ENCODE measurements at places on chromosomes 12 and 14.
A peak's percentile ranks its signal among the peaks of the same experiment; 100 is the strongest.

- DNase-seq = no peak
Observed at GRCh38 chr12:94025756-94026155, 122.6 kb upstream of the PLXNC1 start.

- DNase-seq = no peak
Observed at GRCh38 chr12:26895672-26896071, 42.1 kb downstream of the INTS13 start.

DNA sequence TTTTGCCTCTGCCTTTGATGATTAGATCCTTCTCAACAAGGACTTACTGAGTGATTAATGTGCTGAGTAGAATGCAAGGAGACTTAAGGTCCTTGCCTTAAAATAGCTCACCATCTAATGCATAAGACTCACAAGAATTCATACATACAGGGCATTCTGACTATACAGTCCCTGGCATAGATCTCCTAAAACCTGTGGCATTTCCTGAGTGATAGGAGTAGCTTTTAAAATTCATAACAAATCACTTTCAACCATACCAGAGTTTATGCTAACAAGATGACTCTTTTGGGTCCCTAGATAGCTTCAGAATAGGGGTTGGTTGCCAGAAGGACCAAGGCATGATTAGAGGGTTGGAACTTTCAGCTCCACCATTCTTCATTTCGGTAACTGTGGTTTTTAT is 48.8 kb downstream of the STXBP6 start:
- DNase-seq = no peak

- no peak for DNase-seq
Observed at GRCh38 chr14:37054869-37055268, 117.5 kb downstream of the SLC25A21 start.

DNA sequence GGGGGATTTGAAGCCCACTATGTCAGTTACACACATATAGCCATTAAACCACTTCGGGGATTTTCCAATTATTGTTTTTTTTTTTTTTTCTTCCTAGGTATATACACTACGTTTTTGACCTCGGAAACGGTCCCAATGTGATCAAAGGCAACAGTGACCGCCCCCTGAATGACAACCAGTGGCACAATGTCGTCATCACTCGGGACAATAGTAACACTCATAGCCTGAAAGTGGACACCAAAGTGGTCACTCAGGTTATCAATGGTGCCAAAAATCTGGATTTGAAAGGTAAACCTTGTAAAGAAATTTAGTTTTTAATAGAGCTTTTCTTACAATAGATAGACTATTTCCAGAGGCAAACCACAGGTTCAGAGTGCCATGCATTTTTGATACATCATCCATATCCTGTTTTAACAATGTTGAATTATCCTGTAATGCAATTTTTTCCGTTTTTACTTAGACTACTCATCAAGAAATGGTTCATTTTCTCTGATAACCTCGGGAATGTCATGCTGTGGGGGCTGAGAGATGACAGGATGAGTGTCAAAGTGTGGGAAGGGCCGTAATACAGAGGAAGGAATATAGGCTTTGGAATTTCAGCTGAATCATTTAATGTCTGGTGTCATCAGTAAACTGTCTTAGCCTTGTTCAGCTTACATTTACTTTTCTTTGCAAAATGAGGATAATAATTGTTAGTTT is 797.1 kb downstream of the NRXN3 start:
- no peak for DNase-seq

GRCh38 chr14:53368066-53368465 is 214.9 kb upstream of the DDHD1 start:
- DNase-seq = no peak

DNA sequence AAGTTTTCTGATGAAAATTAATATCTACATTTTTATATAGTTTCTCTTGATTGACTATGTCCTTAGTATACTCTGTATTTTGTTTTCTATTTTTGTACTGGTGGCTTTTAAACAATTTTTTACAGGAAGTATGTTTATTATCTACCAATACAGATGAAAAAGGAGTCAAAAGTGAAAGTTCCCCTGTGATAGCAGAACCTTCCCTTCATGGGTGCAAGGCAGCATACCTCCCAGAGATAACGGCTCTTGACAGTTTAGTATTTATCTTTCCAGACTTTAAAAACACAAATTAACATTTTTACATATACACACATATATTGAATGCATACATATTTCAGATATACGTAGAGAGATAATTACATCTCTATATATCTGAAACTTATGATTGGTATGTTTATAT is 17.1 kb upstream of the FAM234B start:
- DNase-seq = no peak

GRCh38 chr14:74846168-74846567 is 29.8 kb downstream of the PROX2 start:
- DNase-seq = no peak

GRCh38 chr12:85923767-85924331 is 49.8 kb downstream of the NTS start:
- no peak for DNase-seq

- no peak for DNase-seq
Observed at GRCh38 chr14:35286707-35287106, 5.5 kb upstream of the PSMA6 start.

- DNase-seq = no peak
Observed at GRCh38 chr12:19804737-19805136, 365.4 kb downstream of the AEBP2 start.

GRCh38 chr12:24895612-24896011 is 53.3 kb downstream of the BCAT1 start:
- DNase-seq = no peak

GRCh38 chr14:64704143-64704742 is at the start of gene PLEKHG3:
Gene PLEKHG3 (plus strand): TSS chr14:64704424. CDS start chr14:64727632, 23,208 bp downstream.
- peak; percentile 19 for DNase-seq

DNA sequence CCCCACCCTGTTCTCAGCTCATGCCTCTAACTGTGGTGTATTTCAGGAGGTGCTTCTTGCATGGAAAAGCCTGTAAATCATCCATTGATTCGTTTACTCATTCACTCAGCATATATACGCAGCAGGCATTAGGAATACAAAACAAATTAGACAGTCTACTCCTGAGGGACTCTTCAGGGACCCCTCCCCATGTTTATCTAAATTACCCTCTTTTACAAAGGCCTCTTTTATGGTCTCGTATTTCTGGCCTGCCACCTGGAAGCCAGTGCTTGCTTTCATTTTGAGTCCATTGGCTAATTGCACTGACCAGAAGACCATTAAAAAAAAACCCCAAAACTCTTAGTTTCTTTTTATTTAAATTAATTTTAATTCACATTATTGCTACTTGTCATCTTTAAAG is 134.4 kb downstream of the DACT1 start:
- DNase-seq = peak; percentile 89

DNA sequence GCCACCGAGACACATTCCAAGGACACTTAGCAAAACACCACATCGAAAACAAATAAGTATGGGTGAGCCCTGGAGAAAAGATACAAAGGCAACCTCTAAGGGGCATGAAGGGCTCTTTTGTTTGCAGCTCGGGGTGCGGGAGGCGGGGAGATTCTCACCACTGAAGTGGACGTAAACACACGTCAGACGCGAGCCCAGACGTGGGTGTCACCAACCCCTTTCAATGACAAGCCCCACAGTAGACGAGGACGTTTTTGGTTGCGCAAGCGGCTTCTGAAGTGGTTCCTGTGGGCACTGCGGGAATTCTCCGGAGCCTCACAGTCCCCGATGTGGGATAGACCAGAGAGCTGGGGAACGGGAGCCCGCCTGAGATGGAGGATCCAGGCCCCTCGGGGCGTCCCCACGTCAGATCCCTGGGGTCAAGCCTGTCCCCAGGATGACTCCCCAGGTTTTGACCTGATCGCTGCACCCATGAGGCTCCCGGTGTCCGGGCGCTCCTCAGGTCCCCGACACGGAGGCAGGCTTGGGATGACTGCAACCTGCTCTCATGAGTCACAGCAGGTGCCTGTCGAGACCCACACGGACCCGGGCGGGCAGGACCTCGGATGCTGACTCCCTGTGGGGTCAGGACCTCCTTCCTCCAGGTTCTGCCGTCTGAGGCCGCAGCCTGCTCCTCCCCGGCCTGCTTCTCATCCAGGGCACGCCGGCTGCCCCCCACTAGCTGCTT is 20.3 kb upstream of the ADGRD1 start:
- no peak for DNase-seq

- DNase-seq = no peak
Observed at GRCh38 chr12:97336900-97337751, 125.5 kb upstream of the RMST start.

DNA sequence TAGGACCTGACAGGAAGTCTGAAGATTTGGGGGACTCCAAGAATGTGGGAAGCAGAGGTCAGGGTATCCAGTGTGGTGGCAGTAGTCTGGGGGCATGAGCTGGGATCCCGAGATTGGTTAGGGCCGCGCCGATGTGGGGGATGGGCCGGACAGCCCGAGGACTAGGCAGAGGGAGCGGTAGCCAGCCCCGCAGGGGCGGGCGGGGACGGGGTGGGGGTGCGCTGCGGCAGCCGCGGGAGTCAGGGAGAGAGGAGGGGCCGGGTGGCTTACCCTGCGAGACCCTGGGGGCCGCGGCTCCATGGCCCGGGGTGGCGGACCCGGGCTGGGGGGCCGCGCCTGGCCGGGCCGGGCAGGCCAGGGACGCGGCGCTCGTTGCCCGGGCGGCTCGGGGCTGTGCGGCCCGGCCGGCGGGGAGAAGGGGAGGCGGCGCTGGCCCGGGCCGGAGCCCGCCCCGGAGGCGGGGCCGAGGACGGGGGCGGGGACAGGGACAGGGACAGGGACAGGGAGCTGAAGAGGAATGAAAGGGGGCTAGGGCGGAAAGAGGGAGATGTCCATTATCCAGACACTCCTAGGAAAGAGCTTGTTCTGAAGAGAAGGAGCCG is 5.6 kb downstream of the ZNF385A start:
- no peak for DNase-seq

- no peak for DNase-seq
Observed at GRCh38 chr14:89748004-89748403, 206.5 kb downstream of the EFCAB11 start.

GRCh38 chr12:49867570-49868341 is 24.9 kb upstream of the BCDIN3D start:
- DNase-seq = no peak

DNA sequence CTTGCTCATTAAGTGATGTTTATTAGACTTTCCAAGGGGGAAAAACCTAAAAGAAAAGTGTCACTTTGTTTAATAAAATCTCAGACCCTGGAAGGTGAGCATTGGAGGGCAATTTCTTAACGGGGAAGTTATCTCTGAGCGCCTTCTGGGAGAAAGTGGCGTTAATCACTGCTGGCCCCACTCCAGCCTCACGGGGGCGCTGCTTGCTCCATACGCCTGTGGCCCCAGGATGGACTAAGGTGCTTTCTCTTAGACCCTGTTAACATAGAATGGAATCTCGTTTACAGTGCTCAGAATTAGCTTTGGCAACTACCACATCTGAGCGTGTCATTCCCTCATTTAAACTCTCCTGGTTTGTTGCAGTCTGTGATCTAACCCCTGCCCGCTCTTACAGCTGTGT is 16.4 kb upstream of the PRIMA1 start:
- DNase-seq = no peak

DNA sequence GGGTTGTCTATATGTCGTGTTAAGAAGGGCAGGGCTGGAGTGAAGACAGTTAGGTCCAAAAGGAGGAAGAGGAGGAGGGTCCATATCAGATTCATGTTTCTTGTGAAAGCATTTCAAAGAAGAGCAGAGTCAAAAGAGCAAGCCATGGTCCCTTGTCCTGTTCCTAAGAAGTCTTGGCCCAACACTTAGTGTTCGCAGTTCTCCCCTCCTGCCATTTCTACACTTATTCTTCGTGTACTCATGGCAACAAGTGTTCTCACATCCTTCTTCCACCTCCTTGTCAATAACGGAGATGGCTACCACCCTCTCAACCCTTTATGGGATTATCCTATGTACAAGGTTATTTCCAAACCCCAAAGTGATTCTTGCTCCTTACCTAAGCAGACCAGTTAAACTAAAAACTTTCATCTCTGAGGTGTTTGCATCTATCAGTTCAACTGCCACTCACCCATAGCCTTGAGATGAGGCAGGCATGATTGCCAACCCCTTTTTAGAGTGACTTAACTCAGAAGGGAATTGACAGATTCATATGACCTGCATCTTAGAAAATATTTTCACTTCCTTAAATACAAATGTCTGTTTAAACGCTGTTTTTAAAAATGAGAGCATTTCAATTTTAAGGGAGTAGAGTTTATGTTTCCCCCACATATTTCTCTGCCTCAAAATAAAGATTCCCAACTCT is 19.8 kb upstream of the RNASE2 start:
- no peak for DNase-seq

GRCh38 chr14:102434647-102435175 is 72.0 kb downstream of the TECPR2 start:
- no peak for DNase-seq

DNA sequence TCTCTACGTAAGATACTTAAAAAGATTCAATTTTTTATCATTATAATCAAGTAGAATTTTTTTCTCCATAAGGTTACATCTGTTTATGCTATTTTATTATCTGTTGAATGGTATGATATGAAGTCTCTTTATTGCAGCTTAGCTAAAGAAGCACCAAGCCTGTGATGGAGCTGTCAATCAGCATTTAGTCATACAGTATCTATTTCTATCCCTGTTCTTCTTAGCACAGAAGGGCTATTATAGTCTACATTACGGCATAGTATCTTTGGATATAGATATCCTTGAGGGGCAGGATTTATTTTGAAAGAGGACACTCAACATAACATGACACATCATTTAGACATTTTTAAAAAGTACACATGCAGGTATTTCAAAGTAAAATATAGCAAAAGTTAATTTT is 277.1 kb downstream of the FOXG1 start:
- DNase-seq = no peak

- no peak for DNase-seq
Observed at GRCh38 chr12:14959126-14959440, 2.3 kb downstream of the ARHGDIB start.

DNA sequence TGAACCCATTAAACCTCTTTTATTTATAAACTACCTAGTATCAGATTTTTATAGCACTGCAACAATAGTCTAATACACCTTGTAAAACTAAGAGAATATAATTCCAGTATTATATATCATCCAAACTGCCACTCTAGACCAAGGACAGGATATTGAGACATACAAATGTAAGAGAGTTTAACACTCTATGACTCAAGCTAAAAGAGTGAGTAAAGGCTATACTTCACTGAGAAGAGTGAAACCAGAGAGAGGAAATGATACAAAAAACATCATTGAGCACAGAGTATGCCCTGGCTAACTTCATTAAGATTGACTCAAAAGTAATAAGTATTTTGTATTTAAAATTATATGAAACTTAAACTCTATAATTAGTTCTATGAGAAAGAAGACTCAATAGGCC is 1951.9 kb upstream of the SEL1L start:
- no peak for DNase-seq

GRCh38 chr12:10551375-10551774 is 45.7 kb downstream of the EIF2S3B start:
- no peak for DNase-seq

- DNase-seq = no peak
Observed at GRCh38 chr14:65035049-65035448, 48.4 kb downstream of the FNTB start.

- no peak for DNase-seq
Observed at GRCh38 chr12:42498549-42499247, 90.8 kb downstream of the PRICKLE1 start.

GRCh38 chr14:105817971-105818711 is 291.8 kb downstream of the TMEM121 start:
- no peak for DNase-seq

GRCh38 chr12:114668886-114669288 is 15.1 kb downstream of the TBX3 start:
- DNase-seq = no peak

- no peak for DNase-seq
Observed at GRCh38 chr12:131347345-131347714, 363.6 kb upstream of the SFSWAP start.

- no peak for DNase-seq
Observed at GRCh38 chr12:17137396-17137795, 531.4 kb upstream of the LMO3 start.

GRCh38 chr12:64992641-64993040 is 128.5 kb downstream of the WIF1 start:
- DNase-seq = no peak

All from NCI-H1930 (cell line).